ENCODE measurements at places on chromosomes 2 and 18.

- no peak for DNase-seq
Measured at GRCh38 chr2:194962254-194962653, 694.8 kb upstream of the SLC39A10 start.

DNA sequence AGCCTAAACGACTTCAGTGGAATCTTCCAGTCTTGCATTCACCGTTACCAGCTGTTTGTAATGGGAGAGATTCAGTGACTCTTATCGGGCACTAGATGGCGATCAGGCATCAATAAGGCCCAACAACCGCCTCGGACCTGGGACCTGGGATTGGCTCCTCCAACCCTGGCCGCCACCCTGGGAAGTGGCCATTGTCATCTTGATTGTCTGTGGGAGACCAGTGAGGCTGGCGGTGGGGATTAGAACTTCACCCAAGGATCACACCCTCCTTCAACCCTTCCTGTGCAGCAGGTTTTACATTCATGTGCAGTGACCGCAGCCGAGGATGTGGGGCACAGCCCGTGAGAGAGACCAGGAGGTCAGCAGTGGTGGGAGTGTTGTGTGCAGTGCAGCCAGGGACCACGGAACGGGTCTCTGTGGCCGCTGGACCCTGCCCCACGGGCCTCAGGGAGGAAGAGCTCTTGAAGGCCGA lies 85.3 kb downstream of the SPP2 start:
- peak; percentile 26 for DNase-seq

- DNase-seq = peak; percentile 38
Measured at GRCh38 chr2:195559431-195559914, 97.6 kb upstream of the SLC39A10 start.

GRCh38 chr2:231300722-231301076 lies 94.8 kb upstream of the B3GNT7 start:
- no peak for DNase-seq

DNA sequence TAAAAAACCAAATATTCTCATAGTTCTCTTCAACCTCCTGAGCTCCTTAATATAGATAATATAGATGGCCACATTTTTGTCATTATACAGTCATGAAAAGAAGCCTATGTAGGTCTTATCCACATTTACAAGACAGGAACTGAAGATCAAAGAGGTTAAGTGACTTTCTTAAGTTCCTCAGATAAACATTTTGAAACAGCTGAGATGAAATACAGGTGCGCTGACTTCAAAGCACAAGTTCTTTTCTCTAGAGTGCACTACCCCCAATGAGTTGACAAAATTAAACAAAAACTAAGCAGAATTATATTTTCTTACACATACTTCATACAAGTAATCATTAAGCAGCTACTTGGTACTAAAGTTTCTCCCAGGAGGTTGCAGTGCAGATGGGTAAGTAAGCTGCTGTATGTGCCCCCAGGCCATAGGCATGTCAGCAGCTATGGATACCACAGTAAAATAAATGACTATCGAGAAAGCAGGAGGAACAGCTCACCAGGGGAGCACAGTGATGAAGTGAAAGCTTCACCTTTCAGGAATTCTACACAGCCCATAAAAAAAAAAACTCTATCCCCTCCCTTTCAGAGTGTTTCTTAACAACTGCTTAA lies 199.8 kb downstream of the DPP10 start:
- DNase-seq = no peak

DNA sequence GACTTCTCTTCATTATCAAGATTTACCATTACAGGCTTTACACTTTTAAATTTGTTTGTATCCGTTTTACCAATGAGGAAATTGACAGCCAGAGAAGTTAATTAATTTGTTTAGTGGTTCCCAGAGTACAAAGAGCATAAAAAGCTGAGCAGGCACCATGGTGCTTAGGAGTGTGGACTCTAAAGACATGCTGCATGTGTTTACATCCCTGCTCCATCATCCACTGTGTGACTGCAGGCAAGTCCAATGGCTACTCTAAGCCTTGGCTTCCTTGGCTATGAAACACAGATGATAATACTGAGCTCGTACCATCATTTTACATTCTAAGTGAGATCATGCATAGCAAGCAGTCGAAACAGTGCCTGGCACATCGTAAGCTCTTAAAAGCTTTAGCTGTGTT lies 108.0 kb upstream of the SLC35G4 start:
- DNase-seq = no peak

DNA sequence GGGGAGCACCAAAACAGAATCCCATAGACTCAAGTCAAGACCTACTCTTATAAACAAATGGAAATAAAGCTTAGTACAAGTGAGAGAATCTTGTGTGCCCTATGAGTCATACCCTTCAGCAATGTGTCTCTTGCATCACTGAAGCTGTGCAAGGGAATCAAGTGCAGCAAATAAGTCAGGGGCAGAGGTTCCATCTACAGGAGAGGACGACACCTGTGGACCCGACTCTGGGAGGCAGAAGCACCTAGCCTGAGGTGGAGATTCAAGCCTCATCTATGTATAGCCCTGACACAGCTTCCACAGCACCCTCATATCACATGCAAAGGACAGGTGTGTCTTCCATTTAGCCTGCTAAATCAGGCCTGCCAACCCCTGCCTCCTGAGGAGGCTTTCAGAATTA lies 298.2 kb downstream of the CNTNAP5 start:
- no peak for DNase-seq

- no peak for DNase-seq
Measured at GRCh38 chr2:157839162-157839801, 36.8 kb downstream of the ACVR1 start.

DNA sequence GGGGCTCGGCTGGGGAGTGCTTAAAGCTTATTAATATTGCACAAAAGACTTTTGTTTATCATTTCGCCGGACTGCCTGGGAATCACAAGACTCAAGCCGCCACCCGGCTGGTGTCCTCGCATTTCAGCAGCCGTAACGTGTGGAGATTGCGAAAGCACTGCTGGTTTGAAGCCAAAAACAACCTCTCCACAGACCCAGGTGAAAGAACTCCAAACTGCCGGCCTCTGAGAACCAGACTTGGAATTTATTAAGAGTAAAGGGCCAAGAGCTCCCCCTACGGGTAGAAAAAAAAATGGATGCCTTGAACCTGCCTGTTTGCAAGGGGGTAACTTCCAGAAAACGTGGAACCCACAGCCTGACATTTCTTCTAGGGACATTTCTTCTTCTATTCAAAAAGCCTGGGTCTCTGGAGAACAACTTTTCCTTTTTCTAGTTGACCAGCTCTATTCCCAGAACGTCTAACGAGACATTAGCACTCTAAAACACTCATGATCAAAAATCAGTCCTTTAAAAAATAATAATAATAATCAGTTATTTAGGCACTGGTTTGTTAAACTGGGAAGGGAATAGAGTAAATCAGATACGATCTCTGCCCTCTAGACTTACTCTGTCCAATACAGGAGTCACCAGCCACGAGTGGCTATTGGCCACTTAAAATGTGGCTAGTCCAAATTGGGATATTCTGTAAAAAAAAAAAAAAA lies 216.3 kb downstream of the C1D start:
- DNase-seq = no peak

DNA sequence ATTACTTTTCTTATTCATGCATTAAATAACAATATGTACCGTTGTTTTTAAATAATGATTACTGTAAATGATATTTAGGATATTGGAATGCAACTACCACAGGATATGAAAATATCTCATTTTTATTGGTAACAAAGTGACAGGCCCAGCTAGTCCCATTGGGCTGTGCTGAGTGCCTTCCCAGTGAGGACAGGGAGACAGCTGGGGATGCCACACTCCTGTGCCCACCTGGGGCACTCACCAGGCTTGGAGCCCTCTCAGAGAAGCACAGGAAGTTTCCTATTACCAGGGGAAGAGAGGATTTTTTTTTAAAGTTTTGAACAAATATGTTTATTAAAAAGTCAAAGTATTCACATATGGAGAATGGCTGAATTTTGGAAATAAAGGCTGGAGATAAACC lies 48.9 kb downstream of the PARD6G start:
- no peak for DNase-seq

GRCh38 chr2:7785700-7786099 lies 868.5 kb downstream of the RNF144A start:
- DNase-seq = no peak

GRCh38 chr2:191308026-191308425 lies 62.8 kb downstream of the MYO1B start:
- no peak for DNase-seq

- no peak for DNase-seq
Measured at GRCh38 chr2:14756122-14756541, 123.6 kb downstream of the LRATD1 start.

DNA sequence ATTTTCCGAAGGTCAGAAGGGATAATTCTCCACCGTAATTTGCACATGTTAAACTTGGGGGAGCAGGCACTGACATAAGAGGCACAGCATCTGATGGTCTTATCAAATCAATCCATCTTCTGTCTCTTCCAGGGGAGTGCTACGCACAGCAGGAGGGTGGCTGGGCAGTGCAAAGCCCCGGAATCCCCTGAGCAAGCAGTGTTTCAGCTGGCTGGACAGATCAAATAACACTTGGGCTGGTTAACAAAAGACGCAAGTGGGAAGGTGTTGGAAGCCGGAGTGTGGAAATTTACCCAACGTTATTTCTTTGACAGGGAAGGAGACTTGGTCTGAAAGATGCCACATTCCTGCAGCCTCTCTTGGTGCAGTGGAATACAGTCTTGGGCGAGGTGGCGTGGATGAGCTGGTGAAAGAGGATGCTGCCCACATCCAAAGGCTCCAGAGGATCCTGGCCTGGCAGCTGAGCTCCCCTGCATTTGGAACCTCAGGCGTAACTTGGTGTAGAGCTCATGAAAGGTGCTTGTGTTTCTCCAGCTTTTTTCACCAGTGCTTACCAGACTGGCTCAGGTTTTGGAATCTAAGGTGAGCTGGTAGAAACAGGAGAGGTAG lies 103.0 kb downstream of the MAPK4 start:
- DNase-seq = no peak

- no peak for DNase-seq
Measured at GRCh38 chr2:74740741-74741431, 86.8 kb downstream of the SEMA4F start.

- no peak for DNase-seq
Measured at GRCh38 chr2:21404137-21404536, 280.4 kb downstream of the TDRD15 start.

GRCh38 chr2:48362515-48362914 lies 167.4 kb upstream of the STON1 start:
- DNase-seq = no peak

- no peak for DNase-seq
Measured at GRCh38 chr18:46720521-46720920, 36.3 kb downstream of the ST8SIA5 start.

GRCh38 chr2:130135692-130136541 lies 6.9 kb upstream of the POTEF start:
- DNase-seq = no peak

GRCh38 chr18:4987452-4988405 lies 209.3 kb downstream of the AKAIN1 start:
- DNase-seq = no peak

DNA sequence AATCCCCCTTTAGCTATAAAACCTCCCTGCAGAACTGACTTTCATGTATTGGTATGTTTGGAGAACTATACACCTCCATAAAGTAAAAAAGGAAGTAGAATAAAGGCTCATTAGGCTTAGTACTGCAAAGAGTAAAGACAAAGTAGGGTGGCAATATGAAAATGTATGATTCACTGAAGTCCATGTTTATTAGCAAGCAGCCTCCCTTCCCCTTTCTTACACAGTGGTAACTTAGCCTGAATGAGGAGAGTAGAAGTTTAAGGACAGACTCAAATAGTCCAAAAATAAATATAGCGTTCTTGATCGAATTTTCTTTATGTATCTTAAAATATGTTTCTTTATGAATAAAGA lies 1.5 kb downstream of the ZNF804A start:
- no peak for DNase-seq

DNA sequence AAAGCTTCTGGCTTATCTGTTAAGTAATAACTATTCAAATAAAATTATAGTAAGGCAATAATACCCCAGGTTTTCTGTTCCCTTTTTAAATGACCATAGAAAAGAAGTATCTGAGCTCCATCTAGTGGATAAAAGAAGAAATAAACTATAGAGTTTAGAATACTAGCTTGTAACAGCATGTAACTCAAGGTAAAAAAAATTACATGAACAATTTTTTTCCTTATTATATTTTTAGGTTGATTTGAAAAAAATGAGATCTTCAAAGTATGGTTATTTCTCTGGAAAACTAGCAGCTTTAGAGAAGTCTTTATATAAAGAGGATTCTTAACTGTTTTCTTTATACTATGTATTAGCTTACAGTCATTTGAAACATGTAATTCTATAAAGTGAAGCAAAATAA lies 58.1 kb downstream of the NCKAP1 start:
- DNase-seq = peak; percentile 8

DNA sequence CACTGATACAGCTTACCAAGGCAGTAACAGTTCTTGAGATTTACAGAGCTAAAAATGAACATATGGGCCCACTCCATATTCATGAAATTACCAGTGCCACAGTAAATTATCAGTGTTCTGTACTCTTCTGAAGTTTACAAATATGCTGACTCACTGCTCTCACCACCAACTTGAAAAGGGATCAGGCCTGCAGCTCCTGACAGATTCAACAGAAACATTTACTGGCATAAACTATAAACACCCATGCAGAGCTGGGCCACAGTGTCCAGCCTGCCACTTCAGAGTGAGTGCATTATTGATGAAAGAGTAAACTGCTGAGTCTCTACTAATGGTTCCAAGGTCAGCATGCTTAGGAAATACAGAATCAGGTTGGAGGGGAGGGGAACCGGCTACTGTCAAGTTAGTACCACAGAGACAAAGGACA lies 83.1 kb downstream of the FARSB start:
- no peak for DNase-seq

DNA sequence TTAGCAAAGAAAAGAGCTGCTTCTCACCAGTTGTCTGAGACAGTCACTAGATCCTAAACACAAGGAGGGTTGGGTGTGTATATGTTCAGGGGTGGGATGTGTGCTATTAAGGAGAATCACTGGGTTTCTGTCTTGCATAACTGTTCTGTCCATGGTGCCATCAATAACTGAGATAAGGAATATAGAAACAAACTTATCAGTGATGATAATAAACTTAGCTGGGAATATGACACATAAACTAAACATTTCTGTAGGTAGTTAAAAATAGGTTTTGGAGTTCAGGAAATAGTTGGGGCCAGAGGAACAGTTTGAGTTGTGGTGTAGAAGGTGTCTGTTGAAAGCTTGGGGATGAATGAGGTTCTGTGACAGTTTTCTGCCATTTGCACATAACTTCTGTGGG lies 17.4 kb downstream of the NAPG start:
- DNase-seq = no peak

GRCh38 chr18:4035521-4035920 lies 419.6 kb downstream of the DLGAP1 start:
- no peak for DNase-seq

GRCh38 chr2:182698671-182699070 lies 17.4 kb upstream of the DNAJC10 start:
- DNase-seq = no peak

DNA sequence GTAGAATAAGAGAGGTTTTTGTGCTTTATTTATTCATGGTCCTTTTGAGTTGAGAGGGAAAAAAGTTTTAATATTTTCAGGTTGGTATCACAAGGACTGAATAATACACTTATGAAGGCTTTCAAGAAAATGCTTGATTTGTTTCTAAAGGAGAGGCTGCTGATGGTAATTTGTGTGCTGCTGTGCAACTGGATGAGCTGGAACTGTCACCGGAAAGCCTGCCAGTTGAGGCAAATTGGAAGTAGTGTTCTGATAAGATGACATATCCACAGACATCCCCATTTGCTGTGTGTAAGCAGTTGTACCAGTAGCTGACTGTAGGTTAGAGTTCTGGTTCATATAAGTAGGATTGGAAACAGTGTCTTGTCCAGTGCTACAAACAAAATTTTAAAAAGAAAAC lies 21.6 kb upstream of the CACNB4 start:
- no peak for DNase-seq

GRCh38 chr2:15764683-15765011 lies 173.0 kb downstream of the DDX1 start:
- DNase-seq = no peak

GRCh38 chr2:221513232-221513631 lies 58.9 kb downstream of the EPHA4 start:
- DNase-seq = no peak
